ENCODE measurements at places on chromosomes 3 and 15.

DNA sequence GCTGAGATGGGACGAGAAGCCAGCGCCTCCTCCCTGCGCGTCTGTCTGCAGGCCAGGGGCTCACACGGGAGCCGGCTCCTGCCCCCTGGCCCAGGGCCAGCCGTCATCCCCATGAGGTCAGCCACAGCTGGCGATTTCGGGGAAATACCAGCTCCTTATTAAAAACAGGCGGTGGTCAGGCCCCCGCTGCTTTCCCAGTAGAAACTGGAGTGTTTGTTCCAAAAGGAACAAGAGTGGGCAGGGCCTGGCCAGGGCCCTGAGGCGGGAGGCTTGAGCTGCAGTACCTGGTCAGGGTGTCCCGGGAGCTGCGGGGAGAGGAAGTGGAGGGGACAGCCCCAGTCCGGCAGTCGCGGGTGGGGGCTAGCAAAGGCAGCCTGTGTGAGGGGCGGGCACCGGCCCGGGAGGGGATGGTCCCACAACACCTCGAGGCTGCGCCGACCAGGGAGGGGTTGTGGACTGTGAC, 17.8 kb downstream of the MYL3 start:
- DNase-seq: no peak

DNA sequence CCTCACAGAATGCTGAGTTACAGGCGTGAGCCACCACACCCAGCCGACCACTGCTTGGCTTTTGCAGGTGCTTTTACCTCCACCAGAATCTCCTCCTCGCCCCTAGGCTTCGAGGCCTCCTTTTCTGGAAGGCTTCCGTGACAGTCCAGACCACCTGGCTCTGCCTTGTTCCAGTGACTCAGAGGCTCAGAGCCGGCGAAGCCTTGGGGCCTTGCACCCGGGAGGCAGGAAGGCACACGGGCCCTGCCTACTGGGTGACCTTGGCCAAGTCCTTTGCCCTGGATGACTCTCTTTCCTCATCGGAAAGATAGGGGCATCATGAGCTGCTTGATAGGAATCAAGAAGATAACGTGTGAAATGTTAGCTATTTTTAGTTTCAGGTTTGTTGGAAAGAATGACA, 31.3 kb upstream of the FURIN start:
- no peak for DNase-seq

- DNase-seq: no peak
These were observed 57.3 kb upstream of the OSTN start for GRCh38 chr3:191141728-191142127.

DNA sequence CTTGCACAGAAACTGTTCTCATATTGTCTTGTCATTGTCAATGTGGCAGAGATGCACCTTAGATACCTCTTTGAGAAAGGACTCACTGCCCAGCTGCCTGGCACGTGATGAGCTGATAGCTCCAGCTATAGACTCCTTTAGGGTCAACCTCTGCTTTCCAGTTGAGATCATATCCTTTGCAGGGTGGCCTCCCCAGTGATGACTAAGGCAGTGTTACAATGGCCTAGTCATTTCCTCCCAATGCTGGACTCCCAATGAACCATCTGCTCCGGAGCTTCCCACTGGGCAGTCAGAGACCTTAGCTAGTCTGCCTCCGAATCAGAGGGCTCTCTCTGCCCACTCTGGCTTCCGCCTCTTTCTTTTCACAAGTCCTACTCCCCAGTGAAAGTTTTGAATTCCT, 79.5 kb downstream of the CHRD start:
- DNase-seq: no peak

DNA sequence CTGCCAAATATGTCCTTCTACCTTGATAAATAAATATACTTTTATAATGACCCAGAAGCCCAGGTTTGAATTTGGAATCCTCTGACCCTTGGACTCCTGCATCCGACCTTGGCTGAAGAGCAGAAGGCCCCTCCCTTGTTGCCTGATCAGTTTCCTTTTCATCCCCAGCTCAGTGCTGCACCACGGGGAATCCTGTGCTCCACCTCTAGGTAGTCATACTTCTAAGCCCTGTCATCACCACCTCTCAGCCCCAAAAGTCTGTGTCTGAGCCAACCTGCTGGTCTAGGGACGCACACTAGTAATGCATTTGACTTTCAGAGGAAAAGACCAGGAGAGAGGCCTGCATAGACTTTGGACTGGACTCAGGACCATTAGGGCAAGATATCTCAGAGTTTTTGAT, 310.6 kb downstream of the NLGN1 start:
- no peak for DNase-seq

GRCh38 chr15:72306211-72306785, 13.7 kb downstream of the CELF6 start:
- DNase-seq: no peak

GRCh38 chr15:81049835-81050234, 49.1 kb downstream of the TLNRD1 start:
- DNase-seq: no peak

GRCh38 chr15:83436513-83437158, 10.5 kb upstream of the SH3GL3 start:
- DNase-seq: no peak

DNA sequence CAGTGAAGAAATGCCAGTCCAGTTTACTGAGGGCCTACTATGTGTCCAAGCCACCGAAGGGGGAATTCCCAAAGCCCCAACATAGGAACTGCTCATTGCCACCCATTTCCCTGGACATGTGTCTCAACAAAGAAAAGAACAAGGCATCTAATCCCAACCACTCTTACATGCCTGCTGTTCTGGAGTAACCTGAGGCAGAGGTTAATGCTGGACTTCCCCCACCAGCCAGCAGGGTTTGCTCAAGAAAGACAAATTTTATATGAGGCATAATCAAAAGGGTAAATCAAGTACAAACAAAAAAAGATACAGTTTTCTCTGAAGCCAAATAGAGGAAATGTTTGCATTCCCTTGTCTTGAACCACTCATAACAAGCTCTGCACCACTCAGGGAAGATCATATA, 4.1 kb downstream of the ADCY5 start:
- DNase-seq: no peak

DNA sequence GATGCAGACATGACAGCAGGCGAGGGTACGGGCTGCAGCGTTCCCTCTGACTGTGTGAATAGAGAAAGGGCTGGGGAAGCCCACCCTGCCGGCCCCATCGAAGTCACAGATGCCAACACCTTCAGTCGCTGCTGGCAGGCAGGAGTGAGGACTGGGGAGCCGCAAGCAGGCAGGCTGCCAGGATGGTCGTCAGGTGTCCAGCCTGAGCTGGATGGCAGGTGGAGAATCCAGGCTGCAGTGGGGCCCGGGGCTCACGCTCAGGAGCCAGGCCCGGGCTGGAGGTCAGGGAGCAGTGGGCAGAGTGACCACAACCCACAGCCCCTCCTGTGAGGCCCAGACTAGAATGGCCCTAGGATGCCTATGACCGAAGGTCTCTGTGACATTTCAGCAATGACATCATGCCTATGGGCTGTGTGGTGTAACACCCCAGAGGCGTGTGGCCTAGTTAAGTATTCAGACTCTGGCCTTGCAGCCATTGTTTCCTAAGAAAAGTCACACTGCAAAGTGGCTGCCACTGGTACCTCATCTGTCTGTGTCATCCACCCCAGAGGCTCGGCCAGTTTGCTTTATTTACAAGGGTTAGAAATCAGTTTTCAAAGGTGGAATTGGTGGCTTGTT, 15.7 kb downstream of the PRR23E start:
- DNase-seq: peak; percentile 21

DNA sequence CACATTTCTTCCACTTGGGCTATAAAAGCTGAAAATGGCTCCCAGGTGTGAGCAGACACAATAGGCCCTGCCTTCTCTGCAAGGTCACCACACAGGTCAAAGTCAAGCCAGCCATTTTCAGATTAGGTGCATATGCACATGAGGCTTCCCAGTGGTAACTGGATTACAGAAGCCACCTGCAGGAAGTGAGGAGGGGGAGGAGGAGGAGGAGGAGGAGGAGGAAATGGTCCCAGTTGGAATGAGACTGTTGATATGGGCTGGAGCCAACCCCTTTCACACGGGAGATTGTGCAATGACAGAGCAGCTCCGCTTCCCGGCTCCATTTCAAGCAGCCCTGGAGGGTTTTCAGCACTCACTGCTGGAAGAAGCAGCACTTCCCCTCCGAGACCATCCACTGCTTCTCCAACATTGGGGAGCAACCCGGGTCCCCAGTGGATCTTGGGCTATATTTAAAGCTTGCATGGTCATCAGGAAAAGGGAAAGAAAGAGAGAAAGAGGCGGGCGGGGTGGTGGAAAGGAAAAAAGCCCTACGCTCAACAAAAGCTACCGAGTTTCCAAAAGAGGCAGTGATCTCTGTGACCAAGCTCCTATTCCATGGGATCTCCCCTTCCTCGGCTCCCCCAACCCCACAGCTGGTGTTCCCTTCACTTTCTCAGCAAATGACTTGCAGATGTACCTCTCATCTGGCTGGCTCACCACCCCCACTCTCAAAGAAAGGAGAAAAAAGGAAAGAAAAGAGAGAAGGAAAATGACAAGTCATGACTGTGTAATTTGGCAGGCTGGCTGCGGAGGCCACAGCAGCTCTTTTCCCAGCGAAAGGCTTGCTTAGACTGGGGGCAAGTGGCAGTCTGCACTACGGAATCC, 58.3 kb downstream of the LRIG1 start:
- no peak for DNase-seq

- peak; percentile 2 for DNase-seq
These were observed 9.4 kb downstream of the FAM81A start for GRCh38 chr15:59447367-59447766.

DNA sequence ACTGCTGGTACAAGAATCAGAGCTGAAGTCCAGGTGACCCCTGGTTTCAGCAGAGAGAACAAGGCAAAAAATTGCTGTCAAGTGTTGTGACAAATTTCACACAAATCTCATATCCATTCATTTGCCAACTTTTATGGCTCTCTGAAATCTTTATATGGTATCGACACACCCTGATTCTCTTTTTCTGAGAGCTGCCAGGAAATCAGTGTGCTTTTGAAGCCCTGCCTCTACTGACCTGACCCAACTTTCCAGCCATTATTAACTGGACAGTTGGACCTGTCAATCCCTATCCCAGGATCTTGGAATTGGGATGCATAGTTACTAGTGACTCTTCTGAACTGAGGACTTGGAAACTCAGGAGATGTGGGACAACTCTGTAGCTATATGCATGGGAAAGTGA, 288.2 kb upstream of the GADL1 start:
- no peak for DNase-seq

DNA sequence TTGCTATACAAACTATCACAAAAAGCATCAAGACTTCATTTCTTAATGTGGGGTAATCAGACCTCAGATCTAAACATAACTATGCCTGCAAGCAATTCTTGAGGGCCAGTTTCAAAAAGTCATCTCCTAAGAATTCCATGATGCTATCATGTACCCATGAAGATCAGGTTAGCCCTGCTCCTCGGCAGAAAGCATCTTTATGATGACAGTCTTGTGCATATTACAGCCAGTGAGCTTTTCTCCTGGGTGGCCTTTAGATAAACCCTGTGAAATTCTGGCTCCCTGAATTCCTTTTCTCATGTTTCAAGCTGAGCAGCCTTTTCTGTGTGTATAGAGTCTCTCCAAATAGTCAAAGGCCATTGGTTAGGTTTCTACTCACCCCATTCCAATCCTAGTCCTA, 201.9 kb upstream of the MCTP2 start:
- no peak for DNase-seq

GRCh38 chr15:45187578-45187893, 230 bp downstream of the SHF start:
- DNase-seq: no peak

GRCh38 chr15:63047792-63048114, 5.2 kb downstream of the TPM1 start:
- no peak for DNase-seq

DNA sequence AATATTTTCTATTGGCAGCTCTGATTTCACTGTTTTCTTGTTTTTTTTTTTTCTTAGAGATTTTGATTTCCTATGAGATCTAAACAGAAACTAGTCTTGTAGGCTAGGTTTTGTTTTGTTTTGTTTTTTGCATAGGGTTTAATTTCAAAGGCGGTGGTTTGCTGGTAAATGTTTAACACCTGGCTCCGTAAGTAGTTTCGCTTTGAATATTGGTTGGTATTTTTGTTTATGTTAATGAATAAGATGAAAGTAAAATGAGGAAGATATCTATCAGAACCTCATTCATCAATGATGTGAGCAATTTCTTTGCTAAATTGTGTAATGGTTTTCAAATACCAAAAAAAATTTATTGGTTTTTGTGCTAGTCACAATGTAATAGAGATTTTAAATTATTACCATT, 39.7 kb upstream of the TM4SF1 start:
- DNase-seq: peak; percentile 31

- DNase-seq: no peak
These were observed 12.8 kb downstream of the UBXN7 start for GRCh38 chr3:196419386-196419785.

GRCh38 chr3:56366641-56367162, 101.6 kb downstream of the ERC2 start:
- no peak for DNase-seq

GRCh38 chr3:60742606-60743145, 508.6 kb downstream of the FHIT start:
- no peak for DNase-seq

- no peak for DNase-seq
These were observed 10.6 kb downstream of the ALDH1A3 start for GRCh38 chr15:100890051-100890720.

DNA sequence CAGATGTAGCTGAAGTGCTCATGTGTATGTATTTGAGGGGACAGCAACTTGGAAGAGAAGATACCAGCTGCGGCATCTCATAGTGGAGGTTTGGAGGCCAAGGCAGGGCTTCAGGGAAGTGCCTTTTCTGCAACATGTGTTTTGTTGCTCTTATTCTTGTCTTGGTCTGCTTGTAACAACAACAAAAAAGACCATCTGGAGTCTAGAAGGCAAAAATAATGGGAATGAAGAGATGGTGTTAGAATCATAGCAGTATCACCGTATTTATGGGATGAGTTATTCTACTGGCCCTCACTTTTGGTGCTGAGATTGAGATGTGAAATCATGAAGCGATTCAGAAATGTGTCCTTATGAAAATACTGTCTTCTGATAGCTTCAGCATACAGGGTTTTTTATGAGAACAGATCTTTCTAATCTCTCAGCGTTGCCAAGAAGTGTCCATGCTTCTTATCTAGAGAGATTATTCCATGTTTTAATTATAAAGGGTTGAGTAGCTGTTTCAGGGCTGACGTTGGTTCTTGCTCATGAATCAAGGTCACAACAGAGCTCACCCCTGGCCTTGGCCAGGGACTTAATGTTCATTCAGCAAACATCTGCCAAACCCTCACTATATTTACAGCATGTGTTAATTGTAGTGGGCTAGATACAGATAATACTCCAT, 58.0 kb downstream of the ITPR1 start:
- no peak for DNase-seq

DNA sequence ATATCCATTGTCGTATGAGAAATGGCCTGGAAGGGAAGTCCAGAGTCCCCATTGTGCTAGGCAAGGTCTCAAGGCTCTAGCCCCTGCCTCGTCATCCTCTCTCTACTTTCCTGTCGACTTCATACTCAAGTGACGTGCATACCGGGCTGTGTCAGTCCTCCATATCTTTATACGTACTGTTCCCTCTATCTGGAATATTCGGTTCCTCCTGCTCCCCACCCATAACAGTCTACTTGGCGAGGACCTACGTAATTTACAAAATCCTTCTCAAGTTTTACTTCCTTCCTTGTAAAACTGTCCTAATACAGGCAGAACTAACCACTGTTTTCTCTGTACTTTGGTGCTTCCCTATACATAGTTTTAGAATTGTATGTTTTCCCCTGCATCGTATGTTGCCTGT, 2.2 kb upstream of the ALPK3 start:
- no peak for DNase-seq

- no peak for DNase-seq
These were observed 661.6 kb downstream of the SI start for GRCh38 chr3:164416491-164417222.

- no peak for DNase-seq
These were observed 10.7 kb downstream of the DET1 start for GRCh38 chr15:88535607-88536313.
